GM13976 (cell line): ENCODE measurements at places on chromosomes 2 and 18.

- DNase-seq, result no peak
These were observed 37.4 kb downstream of the EPAS1 start for GRCh38 chr2:46334389-46335271.

GRCh38 chr2:240329116-240329665 is 106.3 kb upstream of the GPC1 start:
- DNase-seq, result no peak

DNA sequence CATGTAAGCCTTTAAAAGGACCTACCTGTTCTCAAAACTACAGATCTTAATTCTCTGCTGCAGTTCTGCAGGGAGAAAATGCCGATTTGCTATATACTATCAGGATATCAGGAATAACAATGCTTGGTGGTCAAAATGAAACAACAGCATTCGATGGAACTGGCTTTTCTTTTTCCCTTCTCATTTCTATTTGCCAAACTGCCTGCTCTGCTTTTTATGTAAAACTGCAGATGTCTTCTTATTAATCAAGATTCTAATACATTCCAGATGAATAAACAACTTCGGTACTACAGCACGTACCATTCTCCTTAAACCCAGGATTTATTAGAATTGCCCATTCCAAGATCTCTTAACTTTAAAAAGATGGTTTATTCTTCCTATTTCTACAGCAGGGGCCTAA is 100.9 kb downstream of the ZNF521 start:
- DNase-seq, result no peak

- no peak for DNase-seq
These were observed 379.0 kb downstream of the IRS1 start for GRCh38 chr2:226420646-226421045.

- no peak for DNase-seq
These were observed 200.1 kb upstream of the NRXN1 start for GRCh38 chr2:51232027-51232426.

GRCh38 chr2:112491946-112492345 is 10.0 kb downstream of the TTL start:
- DNase-seq, result no peak

- DNase-seq, result no peak
These were observed 36.1 kb downstream of the TMEM163 start for GRCh38 chr2:134682726-134683125.

DNA sequence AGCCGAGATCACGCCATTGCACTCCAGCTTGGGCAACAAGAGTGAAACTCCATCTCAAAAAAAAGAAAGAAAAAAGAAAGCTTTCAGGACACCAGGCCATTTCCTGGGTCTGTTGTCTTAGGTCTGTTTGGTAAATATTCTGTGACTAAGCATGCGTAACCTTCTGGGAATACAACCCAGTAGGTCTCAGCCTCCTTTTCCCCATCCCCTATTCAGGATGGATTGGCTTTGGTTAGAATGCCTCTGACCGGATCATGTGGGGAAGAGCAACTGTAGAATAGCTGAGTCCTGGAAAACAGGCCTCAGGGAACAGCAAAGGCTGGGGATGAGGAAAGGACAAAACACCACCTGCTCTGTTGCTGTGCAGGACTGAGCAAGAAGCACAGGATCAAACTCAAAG is 1.6 kb upstream of the PDCL3 start:
- DNase-seq, result no peak

- peak; percentile 67 for DNase-seq
These were observed 128.0 kb upstream of the MSH6 start for GRCh38 chr2:47654790-47655562.

GRCh38 chr2:237444071-237444470 is 30.1 kb upstream of the COL6A3 start:
- no peak for DNase-seq

- DNase-seq, result no peak
These were observed 23.2 kb upstream of the ACVR1 start for GRCh38 chr2:157899125-157899839.

DNA sequence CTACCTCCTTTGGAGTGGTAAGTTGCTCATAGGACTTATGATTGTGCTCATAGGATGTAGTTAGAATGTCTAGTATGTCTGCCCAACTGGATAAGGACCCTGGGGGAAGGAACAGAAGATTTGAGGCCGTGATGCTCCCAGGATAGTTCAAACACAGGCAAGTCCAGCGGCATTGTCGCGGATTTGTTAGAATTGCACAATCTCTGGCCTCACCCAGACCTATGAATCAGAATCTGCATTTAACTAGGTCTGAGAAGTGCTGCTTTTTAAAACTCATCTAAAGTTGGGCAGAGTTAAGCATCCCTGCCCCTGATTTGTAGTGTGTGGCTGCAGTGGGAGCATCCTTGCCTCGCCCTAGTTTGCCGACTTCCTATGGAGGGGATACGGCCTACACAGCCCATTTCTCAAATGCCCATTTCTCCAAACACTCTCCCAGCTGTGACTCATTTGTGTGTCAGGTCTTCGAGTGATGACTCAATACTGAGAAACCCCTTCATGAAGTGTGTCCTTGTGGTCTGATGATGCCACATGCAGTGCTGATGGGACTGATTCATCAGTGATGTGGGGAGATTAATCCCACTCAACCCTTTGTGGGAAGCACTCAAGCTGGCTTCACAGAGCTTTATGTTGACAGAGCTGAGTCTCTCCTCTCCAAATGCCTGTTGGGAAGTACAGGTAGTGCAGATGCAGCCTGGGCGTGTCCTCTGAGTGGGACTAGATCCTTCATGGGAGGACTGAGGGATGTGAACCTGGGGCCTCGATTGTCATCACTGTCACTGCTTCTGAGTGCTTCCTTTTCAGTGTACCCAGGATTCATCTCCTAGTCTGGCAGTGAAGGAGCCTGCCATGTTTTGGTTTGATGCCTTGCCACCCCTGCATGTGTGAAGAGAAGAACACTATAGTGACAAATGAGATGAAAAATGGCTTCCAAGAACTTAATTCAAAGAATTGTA is 18.7 kb downstream of the SMIM21 start:
- no peak for DNase-seq

GRCh38 chr2:100759901-100760300 is 60.0 kb upstream of the NPAS2 start:
- DNase-seq, result no peak

DNA sequence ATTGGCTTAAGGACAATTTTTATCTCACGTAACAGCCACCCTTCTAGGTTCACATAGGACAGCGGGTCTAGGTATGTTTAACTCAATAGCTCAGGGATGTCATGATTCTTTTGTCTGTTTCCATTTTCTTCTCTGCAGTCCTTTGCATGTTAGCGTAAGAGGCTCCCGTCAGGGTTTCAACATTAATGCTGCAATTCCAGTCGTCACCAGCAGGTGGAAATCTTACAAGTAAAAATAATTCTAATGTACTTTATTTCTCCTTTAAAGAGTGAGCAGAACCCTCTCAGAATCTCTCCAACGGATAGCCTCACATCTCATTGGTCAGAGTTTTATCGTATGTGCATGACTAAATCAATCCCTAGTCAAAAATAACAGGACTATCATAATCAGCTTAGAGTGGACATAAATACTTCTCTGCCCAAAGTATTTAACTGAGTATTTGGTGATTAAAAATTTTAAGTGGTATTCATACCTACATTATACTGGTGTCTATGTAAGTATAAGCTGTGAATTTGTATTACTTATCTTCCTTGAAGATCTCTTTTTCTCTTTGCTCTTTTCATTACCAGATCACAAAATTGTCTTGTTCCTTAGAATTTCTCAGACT is 487.2 kb upstream of the GCFC2 start:
- DNase-seq, result peak; percentile 8

DNA sequence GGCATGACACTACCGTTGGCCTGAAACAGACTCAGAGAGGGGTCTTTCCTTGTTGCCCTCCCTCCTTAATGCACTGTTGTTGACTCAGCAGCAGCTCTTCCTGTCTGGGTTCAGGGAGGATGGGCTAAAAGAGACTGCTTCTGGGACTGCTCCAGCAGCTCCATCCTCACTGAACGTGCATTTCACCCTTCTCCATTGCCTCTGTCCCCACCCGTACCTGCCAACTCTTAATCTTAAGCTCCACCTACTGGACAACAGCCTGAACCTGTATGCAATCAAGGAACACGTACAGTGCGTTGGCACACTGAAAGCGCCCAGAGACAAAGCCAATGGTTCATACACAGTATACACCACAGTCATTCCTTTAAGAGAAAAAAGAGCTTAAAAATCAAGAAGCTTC is 230.8 kb upstream of the RAB6C start:
- DNase-seq, result no peak

- no peak for DNase-seq
These were observed 75.2 kb upstream of the LCLAT1 start for GRCh38 chr2:30371772-30372373.

DNA sequence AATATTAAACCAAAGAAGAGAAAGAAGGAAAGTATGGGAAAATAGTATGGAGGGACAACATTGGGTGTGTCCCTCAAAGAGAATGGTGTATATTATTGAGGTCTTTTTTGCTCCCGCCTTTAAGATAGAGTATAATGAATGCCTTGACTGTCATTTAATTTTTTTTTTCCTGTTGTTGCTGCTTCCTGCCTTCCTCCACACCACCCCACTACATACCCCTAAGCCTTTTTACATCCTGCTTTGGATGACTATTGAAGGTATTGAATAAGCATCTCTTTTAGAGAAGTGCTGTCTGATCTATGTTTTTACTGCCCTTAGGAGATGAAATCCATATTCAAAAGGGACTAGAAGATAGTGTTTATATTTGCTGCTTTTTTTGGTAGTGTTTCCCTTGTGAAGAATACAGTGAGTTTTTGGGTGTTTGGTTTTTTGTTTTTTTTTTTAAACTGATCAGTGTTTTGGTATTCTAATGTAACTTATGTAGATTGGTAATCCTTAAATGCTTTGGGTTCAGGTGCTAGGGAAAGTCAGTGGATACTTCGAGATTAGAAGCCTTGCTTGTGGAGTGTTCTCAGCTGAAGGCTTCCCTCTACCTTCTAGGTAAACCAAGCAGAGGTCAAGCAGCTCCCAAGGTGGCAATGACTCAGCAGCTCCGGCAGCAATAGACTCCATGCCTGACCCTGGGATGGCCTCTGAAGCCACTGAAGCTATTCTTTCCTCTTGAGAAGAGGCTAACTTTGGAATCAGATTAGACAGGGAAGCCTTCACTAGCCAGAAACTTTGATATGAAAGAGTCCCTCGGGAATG is 5.0 kb downstream of the FZD7 start:
- DNase-seq, result no peak

DNA sequence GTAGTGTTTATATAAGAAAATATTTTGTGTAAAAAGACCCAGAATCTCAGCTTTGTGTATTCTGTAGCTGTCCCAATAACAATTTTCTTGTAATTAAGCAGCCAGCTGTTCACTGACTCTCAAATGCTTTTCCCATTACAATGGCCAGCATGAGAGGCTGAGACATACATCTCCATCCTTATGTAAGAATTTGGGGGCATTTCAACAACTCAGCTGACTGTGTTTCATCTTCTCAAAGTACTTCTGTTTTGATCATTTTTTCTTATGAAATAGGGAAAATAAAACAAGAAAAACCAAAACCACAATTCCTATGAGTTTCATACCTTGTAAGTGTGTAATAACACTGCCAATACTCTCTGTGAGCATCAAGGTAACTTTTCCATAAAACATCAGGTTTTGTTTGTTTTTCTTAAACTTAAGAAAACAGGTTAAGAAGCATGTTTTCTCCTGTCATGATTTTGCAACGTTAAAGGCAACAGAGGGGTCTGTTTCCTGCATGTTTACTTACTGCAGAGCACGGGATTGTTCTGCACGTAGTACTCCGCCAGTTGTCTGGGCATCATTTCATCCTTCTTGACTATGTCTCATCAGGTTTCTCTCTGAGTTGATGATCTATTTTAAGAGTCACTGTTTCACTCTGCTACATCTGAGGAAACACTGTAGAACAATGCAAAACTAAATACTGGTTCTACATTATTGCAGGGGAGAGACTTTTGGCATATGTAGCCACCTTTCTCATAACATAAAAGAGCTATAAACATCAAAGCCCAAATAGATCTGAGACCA is 62.9 kb upstream of the CYRIA start:
- peak; percentile 16 for DNase-seq

- DNase-seq, result no peak
These were observed 610.5 kb upstream of the FANCL start for GRCh38 chr2:58851598-58851997.

- DNase-seq, result no peak
These were observed 13.1 kb downstream of the CROCC2 start for GRCh38 chr2:240919161-240919781.

- no peak for DNase-seq
These were observed 40.5 kb downstream of the CAVIN2 start for GRCh38 chr2:191806396-191806795.

- no peak for DNase-seq
These were observed 117.3 kb downstream of the TTC32 start for GRCh38 chr2:19784456-19784855.

- DNase-seq, result no peak
These were observed 14.7 kb upstream of the PXDN start for GRCh38 chr2:1758774-1759610.

DNA sequence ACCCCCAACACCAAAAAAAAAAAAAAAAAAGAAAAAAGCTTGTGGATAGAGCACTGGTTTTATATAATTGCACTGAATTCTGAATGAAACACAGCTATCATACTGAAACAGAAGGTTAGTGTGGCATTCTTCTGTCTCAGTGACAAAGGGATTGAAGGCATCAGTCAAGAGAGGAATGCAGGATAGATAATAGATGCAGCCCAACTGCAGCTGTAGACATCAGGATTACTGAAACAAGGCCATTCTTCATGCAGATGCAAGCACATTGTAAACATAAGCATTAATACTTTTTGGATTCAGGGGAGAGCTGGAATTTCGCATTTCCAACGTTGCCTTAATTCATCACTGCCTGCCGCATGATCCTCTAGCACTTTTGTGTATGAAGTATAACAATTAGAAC is 897.4 kb upstream of the KLHL29 start:
- DNase-seq, result no peak

DNA sequence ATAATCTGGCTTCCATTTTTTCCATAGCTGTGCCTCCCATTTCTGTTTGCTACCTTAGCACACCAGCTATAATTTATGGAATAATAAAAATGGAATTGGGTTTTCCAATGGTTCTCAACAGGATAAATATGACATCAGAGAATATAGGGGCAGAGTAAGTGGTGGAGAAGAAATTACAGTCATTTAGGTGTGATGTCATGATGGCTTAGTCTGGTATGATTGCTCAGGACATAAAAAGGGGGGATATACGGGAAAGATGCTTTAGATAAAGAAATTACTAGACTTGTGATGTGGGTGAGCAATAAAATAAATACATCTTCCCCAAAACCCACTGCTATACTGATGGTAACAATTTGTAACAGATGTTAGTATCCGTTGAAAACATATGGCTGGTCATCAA is 21.6 kb upstream of the KIF5C start:
- no peak for DNase-seq

GRCh38 chr18:10184776-10185175 is 269.7 kb upstream of the APCDD1 start:
- no peak for DNase-seq

- peak; percentile 50 for DNase-seq
These were observed 1.1 kb downstream of the MEMO1 start for GRCh38 chr2:32009516-32010256.

- DNase-seq, result peak; percentile 69
These were observed 34.4 kb downstream of the LGALSL start for GRCh38 chr2:64488050-64488974.

- peak; percentile 46 for DNase-seq
These were observed 1.5 kb upstream of the MPPE1 start for GRCh38 chr18:11909591-11910026.

GRCh38 chr2:174053355-174054151 is 88.4 kb upstream of the SP3 start:
- DNase-seq, result no peak

- no peak for DNase-seq
These were observed 218.5 kb downstream of the TRIB2 start for GRCh38 chr2:12935222-12935621.
